ENCODE measurements at places on chromosomes 4 and X. TPM values are rescaled to one million over a fixed set of nuclear protein-coding genes. Genes with fewer than 3 reads are reported as not detected.

- peak; percentile 68 for ATAC-seq
These were observed 12.2 kb upstream of the EDA start for GRCh38 chrX:69603566-69604194.

Gene MAGT1
- 23.6 TPM for total RNA-seq

DNA sequence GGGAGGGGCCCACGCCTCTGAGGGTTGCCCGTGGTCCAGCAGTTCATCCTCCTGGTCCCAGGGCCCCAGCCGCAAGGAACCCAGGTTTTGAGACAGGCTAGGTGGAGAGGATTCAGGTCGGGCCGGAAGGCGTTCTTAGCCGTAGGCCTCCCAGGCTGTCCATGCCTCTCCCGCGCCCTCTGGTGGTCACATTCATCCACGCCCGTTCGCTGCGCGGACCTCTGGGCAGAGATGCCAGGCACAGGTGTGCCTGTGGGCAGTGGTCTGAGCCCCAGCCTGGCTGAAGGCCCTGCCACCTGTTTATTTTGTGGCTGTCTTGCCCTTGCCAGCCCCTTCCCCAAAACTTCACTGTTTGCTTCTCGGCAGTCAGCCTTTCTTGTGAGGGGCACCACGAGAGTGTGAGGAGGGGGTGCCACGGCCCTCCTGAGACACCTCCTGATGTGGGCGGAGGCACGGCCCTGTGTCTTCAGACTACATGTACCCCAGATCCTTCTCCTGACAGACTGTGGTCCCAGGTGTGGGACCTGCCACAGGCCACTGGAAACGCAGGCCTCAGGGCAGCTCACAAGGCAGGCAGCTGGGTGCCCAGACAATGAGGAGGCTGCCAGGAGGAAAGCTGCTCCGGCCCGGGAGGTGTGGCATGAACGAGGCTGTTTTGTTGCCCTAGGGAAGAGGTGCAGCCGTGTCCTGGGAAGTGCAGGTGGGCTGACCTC, 5.0 kb downstream of the UVSSA start:
- peak; percentile 22 for ATAC-seq

Gene ERAS
- total RNA-seq: not detected

Gene GLRA2
- total RNA-seq: not detected

Gene NAA11
- total RNA-seq: not detected

Gene RFC1
- total RNA-seq: 51.8 TPM

DNA sequence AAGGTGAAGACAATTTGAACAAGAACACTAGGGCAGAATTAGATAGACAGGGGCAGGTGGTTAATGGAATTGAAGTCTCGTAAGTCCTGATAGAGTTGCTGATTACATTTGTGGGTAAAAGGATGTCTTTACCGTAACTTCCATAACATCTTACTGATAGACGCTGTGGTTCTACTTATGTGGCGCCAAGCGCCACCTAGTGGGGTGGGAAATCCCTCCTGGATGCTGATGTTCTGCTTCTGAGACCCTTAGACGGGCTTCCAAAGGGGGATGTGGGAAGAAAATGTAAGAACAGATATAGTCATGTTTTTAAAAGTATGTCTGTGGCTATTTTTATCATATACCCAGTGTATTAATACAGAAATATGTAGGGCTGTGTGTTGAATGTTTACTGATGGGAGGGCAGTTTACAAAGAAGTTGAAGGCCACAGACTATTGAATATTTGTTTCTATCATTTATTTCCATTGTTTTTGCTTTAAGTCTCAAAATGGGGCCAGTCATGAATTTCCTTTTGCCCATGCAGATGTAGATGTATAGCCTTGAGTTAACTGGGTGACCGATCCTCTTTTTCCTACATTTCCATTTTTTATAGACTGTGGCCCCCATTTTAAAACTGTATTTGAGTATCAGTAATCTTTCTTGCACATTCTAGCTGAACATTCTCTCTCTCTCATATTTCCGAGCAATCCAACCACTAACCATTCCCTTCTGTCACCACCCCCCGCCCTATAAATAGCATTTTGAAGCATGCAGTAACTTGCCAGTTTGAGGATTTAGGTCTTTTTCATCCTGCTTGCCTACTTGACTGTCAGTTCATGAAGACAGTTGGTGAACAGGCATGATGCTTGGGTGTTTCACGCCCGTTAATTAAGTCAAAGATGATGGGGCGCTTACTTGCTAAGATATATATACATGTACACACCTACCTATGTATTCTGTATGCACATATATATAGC, 12.1 kb upstream of the TLR8 start:
- ATAC-seq: peak; percentile 48

DNA sequence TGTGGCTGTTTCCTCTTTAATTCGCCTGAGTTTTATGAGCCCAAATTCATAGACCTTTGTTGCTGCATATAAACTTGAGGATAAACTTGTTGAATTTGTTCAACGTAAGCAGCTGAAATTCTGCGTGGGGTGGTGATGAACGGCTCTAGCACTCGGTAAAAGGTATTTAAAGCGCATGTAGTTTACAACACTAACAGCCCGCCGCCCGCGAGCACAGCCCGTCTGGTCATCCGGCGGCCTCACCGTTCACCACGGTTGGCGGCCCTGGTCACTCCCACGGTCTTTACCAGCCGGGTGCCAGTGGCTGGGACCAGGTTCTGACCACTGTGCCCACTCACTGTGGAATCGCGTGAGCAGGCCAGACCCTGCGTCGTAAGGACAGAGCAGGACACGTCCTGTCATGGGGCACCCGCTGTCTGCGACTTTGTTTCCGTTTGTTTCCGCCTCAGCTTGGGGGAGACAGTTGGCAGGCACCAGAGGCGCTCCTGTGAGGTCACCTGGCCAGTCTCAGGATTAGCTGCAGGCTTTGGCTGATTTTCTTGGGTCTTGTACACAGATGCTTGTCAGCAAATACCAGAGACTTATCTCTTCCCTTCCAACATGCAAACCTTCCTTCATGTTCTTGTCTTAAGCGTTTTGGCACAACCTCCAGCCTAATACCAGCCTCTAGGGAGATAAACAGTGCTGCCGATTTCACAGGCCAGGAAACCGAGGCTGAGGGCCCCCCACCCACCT, 36.8 kb upstream of the SPON2 start:
- peak; percentile 8 for ATAC-seq

Data from gastroesophageal sphincter (tissue), 4 donors.